Nucleus accumbens (tissue), 56 donors: ENCODE measurements at places on chromosomes 5 and 9.

DNA sequence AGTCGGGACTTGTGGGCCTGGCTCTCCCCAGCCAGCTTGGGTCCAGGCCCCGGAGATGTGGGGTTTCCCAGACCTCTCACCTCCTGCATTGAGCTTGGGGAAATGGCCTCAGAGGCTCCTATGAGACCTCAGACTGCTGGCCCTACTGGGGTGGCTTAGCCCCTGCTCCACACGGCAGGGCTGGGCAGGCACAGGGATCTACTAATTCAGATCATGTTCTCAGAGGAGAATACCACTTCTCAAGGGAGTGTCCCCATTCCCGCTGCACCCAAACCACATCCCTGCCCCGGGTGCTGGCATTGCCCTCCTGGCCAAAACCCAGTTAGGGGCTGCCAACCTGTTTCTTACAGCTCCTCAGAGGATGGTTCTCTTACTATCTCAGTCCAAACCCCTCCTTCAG, 82.1 kb upstream of the LMX1B start:
- no peak for DNase-seq

DNA sequence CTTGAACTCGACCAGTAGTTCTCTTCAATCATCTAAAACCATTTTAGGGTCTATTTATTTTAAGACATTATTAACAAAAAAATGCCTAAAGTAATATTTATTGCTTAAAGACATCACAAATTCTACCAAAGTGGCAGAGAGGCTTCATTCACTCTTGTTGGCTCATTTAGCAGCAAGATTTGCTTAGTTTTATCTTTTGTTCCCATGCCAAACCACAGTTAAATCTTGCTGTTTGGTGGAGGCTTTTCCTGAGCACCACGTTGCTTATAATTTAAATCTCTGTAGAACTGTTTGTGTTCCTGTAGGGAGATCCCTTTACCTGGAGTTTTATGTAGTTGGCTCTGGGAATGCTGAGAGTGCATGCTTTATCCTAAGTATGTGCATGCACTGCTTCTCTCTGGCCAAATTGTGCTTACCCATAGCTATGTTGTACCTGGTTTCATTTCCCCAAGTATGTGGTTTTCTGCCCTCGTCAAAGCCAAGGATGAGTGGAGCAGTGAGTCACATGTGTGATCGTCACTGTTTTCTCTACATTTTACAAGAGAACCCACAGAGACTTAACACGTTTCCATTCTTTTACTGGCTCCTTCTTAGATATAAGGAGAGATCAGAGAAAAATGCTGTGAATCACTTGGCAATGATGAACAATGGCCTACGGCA, 42.1 kb upstream of the MAST4 start:
- no peak for DNase-seq

DNA sequence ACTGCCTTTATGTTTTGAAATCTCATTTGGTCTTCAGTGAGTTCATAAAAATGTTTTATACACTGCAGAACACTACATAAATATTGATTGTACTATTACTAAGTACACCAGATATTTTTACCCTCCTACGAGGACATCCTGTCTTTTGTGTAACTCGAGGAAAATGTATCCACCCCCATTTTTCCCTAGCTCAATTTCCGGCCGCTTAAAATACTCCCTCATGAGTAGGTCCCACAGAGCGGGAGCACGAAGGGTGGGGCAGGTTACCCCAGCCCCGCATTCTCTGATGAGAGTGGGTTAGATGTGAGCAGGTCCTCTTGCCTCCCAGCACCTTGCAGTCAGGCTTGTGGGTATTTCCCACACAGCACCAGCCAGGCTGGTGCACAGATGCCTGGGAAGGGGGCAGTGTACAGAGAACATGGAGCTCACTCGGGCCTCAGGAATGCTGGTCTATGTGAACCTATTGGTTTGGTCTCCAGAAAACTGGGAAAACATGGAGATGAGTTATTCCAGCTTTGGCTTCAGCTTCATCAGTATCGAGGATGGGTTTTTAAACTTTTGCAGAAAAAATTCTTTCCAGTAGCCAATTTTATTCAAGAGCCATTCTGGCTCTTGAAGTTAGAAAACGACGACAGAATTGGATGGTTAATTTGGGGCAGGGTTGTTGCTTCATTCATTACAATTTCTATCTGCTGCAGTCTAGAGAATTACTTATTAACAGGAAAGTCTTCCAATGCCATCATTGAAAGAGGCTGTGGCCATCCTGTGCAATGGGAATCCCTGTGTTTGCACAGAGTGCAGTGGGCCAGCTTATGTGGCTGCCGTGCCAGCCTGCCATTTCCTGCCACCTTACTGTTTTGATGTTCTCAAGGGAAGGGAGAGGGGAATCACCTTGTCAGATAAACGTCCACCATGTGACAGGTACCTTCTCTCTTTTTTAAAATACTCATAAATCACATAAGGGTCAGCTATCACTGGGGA, 73.2 kb downstream of the WDR41 start:
- DNase-seq = no peak

DNA sequence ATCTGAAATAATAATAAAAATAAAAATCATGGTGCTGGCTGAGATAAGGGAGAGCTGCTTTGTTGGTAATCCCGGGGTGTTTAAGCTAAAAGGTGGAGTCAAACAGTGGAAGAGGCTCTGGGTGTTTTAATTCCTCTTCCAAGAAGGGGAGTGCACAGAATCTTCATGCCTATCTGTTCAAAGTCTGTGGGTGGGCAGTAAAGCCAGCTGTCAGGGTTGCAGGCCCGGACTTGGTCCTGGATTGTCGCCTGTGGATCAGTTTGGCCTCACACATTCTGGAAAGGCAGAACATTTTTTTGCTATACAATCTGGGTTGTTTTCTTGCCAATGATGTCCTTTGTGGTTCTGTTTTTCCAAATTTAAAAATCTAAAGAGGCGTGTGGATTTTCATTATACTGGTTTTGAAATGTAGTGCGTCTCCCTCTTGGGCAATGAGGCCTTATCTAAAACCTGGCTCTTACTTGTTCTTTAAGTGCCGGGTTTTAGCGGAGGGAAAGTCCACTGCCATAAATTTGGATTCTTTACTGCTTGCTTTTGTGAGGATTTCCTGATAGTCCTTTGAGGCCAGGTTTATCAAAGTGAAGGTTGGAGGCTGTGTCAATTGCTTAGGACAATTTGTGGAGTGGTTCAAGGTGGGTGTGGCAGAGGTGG, 5.8 kb downstream of the ANKDD1B start:
- DNase-seq = no peak

DNA sequence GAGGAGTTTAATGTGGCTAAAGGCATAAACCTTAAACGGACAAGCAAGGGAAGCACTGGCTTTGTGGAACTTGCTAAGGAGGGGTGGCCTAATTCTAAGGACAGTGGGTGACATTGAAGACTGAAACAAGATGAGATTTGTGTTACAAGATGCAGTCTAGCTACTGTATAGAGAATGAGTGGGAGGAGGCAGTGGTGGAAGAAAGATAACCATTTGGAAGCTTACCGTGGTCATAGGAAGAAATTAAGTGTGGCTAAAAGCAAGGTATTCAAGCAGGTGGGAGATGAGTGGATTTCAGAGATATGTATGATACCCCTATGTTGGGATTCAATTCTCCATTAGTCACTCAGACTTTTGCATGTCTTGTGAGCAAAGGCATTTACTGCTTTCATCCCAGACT, 4.6 kb downstream of the PAM start:
- no peak for DNase-seq

- no peak for DNase-seq
These were observed 59.6 kb downstream of the SPTLC1 start for GRCh38 chr9:92055624-92056023.

DNA sequence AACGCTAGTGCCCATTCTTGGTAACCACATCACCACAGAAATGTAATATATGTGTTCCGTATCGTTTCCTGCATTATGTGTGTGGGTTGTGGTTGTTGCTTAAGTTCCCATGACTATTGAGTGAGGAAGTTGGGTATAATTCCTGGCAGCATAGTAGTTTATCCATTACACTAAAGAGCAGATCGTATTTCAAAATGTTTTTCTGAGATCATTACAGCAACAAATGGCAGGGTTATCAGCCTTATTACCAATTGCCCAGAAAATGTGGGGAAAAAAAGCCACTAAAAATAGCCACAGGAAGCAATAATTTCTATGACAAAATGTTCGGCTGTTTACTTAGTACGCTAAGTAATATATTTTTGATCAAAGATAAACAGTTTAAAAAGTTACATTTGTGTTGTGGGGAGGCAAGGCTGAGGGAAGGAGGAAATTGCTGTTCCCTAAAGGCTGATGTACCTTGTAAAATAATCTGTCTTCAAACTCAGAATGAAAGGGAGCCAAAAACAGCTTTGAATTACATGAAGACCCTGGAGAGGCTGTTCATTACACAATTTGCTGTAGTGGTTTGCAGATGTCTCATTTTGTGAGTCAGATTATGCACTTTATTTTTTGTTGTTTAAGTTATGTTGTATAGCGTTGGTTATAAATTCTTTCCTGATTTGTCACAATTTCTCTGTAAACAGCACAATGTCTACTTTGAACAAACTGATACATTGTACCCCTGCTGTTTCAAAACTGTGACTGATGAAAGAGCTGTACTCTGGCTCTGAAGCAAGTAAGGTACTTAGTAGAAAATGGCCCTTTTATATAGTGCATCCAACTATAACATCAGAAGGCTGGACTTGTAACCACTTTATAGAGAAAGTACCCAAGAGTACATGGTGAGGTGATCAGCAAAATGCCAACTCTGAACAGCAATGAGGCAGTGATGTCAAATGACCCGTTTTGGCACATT, 1028.5 kb downstream of the NR2F1-AS1 start:
- no peak for DNase-seq

GRCh38 chr5:68441309-68442073, 225.9 kb downstream of the PIK3R1 start:
- DNase-seq = no peak
